Glutamatergic neuron (in vitro differentiated cells): ENCODE measurements at places on chromosomes 3 and 15.

GRCh38 chr3:12253516-12254343 lies 35.1 kb upstream of the PPARG start:
- DNase-seq: no peak

DNA sequence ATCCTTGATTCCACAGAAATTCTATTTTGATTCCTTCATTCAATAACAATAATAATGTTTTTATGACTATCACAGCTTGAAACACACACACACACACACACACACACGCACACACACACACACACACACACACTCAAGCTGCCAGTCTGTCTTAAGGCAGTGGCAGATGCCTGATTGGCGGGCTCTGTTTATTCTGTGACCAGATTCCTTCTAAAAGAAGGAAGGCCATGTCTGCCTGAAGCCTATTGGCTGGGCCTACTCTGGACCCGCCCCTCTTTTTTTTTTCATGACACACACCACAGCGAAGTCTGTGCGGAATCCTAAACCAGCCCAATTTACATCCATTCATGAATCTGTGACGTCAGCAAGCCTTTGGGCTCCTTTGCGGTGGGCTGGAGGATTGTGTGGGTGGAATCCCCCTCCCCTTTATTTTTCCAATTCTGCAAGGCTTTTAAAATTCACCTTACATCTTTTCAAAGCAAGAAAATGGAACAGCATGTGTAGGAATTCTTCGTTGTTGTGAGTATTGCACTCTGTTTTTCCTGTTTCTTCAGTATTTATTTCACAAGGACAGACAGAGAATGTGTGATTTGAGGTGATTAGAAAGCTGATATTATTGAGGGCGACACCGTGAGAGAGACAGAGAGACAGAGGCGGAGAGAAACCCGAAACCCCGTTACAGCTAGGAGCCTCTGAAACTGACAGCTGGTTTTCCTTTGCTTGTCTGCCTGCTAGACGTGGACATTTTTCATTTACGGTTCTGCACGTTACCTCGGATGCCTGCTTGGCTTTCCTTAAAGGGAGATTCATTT lies at the start of gene MAP3K13:
MAP3K13 (plus strand) TSS at position 287 of the 812 bp plus-strand sequence. CDS start 65,446 bp downstream, outside the sequence.
- DNase-seq: peak; percentile 73

GRCh38 chr3:194204042-194204987 lies 68.4 kb downstream of the HES1 start:
- peak; percentile 48 for DNase-seq

- DNase-seq: no peak
Measured at GRCh38 chr3:134640378-134640777, 10.4 kb downstream of the KY start.

- DNase-seq: no peak
Measured at GRCh38 chr3:173275740-173276139, 121.8 kb upstream of the NLGN1 start.

- DNase-seq: no peak
Measured at GRCh38 chr3:55297706-55298105, 189.4 kb downstream of the WNT5A start.

DNA sequence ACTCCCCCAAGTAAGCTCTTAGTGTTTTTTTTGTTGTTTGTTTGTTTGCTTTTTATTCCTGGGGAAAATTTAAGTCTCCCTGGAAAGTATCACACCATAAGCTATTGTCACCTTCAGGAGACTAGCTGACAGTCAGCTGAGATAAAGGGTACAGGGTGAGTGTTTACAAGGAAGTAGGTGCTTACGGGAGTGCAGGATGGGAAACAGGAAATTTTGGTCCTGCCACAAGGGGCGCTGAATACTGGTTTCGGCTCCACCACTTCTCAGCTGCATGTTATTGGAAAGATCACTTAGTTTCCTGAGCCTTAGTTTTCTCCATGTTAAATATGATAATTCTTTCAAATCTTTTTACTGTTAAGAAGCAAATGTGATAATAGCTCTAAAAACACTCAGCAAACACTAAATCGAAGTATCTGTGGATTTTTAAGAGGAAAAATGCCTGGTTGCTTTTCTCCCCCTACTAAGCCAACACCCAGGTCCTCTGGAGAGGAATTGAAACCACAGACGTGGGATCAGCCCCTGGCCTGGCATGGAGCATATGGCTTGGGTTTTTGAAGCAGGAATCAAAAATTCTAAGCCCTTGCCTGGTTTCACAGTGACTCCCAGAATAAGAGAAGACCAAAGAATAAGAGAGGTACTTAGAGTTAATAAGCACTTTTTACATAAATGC lies 90.7 kb downstream of the SCN11A start:
- DNase-seq: peak; percentile 72

- peak; percentile 35 for DNase-seq
Measured at GRCh38 chr15:82043796-82044372, 1.9 kb downstream of the MEX3B start.

DNA sequence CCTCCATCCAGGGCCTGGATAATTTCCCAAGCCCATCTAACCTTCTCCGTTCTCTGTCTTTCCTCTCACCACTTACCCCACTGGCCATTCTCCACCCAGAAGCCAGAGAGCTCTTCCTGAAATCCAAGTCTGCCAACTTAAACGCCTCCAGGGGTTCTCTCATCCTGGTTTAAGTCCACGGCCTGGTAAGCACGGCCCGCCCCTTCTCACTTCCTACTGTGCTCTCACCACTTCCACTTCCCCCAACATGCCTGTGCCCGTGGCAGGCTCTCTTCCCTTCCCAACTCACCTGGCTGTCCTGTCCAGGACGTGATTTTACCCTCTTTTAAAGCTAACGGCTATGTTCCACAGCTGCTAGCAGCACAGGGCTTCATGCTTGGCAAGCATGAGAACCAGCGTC lies 1.7 kb upstream of the CX3CR1 start:
- no peak for DNase-seq

- no peak for DNase-seq
Measured at GRCh38 chr3:68924897-68925296, 7.5 kb downstream of the TAFA4 start.

GRCh38 chr3:13063225-13063624 lies 10.0 kb downstream of the IQSEC1 start:
- no peak for DNase-seq

- DNase-seq: peak; percentile 64
Measured at GRCh38 chr15:59372352-59373211, at the start of gene MYO1E. Gene MYO1E, minus strand, starts transcription at chr15:59372871. Its CDS starts 371 bp downstream, at chr15:59372500.

- no peak for DNase-seq
Measured at GRCh38 chr3:94909726-94910125, 846.9 kb downstream of the NSUN3 start.
